CD8-positive, alpha-beta memory T cell (primary cell): ENCODE measurements at places on chromosomes 7 and 10.

DNA sequence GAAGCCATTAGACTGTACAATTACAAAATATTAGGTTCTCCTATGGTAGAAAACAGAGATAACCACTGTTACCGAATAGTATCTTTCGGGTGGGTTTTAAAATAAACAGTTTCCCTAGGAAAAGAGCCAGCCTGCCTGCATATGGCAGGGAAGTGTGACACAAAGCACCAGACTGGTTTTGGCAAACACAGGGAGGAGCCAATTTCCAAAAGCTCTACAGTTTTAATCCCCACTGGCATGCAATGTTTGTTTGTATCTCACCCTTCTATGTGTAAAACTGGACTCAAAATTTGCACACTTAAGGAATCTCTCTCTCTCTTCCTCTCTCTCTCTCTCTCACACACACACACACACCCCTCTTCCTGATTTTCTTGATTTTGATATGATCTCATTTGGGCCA lies 261.7 kb downstream of the ETV1 start:
- DNase-seq: no peak

DNA sequence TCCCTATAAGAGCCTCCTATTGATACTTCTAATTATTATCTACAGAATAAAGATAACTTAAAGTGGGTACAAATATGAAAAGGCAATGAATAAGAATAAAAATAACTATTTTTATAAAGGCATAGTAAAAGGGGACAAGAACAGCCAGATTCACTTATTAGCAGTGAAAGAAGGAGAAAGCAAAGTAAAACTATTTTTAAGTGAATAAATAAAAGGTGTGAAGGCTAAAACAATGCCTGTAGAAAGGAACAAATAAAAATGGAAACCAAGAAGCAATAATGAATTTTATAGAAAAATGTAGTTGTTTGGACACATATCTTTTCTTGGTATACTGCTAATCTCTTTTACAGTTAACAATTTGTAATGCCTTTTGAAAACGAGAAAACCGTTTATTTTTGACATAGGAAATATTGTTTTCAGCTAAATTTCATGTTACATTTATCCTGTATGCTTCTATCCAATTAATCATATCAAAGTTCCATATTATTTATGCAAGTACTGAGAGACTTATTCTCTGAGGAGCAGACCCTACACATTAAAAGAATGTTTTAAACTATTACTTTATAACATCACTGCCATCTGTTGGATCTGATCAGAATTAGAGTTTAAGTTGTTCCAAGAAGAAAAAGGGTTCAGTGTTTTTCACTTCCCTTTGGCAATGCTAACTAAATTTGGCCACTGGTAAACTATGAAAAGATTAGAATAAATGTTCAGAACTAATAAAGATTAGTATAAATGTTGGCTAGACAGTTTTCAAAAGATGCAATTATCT lies 59.1 kb downstream of the ARMC3 start:
- no peak for DNase-seq

GRCh38 chr7:104772405-104773345 lies 241.3 kb upstream of the KMT2E start:
- DNase-seq: no peak

DNA sequence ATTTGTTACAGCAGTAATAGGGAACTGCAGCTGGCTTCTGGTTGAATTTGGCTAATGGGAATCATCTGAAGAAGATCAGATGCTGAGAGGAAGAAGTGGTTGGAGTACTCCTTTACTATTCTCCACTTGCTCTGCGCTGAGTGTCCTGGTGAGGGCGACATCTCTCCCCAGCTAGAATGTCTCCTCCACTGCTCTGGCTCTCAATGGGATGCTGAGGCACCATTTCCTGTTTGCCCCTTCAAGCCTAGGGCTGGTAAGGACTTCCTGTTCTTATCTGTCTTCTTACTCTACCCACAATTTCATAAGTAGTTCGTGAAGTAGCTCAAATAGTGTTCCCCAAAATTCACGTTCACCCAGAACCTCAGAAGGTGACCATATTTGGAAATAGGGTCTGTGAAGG lies 43.2 kb upstream of the TES start:
- no peak for DNase-seq

GRCh38 chr10:29914986-29915785 lies 144.2 kb downstream of the JCAD start:
- DNase-seq: no peak

DNA sequence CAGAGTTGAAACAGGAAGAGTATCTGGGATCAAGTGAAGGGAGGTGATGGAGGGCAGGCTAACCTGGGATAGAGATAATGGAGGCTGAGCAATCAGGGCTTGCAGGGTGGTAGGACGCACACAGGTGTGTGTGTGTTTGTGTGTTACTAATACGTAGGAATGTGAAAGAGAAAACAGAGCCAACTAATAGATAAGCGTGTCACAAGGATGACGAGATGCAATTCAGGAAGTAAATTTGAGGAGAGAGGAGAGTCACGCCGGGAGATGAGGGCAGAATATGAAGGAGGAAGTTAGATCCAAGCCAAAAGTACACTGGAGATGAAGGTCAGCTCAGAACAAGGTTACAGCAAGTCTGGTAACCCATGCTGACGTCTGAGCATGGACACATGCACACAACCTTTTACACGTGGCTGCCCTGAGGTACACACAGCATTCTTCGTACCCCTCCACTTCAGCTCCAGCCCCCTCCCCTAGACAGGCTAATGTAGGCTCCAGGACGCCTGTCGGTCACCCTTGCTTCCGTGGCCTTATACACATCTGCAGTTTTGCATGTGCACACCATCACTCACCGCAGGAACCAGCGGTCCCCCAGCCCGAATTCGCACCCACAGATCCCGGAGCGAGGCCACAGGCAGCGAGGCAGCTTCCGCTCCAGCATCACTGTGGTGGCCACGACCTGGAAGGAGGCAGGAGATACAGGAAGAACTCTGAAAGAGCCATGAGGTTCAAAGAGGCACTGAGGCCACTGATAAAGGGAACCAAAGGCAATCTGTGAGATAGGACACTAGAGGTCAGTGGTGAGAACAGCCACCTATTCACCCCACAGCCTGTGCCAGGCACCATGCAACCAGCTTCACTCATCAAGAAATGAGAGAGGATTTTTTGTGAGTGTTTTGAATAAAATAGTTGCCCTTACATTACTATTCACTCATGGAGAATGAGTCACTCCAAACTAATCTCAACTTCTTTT lies 23.7 kb upstream of the TRPV6 start:
- no peak for DNase-seq

DNA sequence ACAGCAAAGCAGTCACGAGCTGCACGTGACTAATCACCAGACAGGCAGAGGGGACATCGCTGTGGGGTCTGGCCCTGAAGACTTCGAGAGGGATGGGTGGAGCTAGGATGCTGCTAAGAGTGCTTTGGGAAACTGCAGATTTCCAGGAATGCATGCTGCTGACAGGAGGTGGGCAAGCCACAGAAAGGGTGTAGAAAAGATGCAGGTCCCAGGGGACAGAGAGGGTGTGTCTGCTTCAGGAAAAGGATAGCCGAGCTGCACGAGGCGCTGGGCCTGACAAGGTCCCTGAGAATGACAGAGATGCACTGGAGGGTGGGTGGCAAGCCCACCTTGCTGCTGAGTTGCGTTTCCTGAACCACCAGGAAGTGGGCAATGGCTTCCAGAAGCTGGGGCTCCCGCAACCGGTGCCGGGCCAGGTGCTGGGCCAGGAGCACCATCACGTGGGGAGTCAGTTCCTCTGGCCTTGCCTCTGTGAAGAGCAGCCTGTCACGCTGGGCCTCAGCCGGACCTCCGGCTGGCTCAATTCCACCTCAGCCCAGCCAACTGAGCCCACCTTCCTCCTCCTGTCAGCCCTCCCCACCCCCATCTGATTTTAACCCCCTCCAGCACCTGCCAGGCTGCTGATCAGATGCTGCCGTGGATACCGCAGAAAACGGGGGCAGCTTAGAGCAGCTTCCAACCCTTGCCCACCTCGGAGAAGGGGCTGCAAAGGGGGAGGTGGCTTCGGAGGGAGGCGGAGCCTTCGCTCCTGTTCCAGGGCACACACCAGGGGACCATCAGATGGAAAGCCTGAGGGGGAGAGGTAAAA lies 2.2 kb downstream of the FASTK start:
- no peak for DNase-seq
